ENCODE measurements at places on chromosomes 6 and 20. TPM values are rescaled to one million over a fixed set of nuclear protein-coding genes. Genes with fewer than 3 reads are reported as not detected.
A peak's percentile ranks its signal among the peaks of the same experiment; 100 is the strongest.

Gene KIAA0408
- polyA plus RNA-seq, result 1.1 TPM

Gene SRF
- polyA plus RNA-seq, result 3.3 TPM

Gene SNAP91
- polyA plus RNA-seq, result not detected

- peak; percentile 69 for DNase-seq
Measured at GRCh38 chr6:130775411-130776012, 51.7 kb upstream of the SMLR1 start.

GRCh38 chr6:83429857-83430610, 817 bp downstream of the ME1 start:
- peak; percentile 53 for DNase-seq

DNA sequence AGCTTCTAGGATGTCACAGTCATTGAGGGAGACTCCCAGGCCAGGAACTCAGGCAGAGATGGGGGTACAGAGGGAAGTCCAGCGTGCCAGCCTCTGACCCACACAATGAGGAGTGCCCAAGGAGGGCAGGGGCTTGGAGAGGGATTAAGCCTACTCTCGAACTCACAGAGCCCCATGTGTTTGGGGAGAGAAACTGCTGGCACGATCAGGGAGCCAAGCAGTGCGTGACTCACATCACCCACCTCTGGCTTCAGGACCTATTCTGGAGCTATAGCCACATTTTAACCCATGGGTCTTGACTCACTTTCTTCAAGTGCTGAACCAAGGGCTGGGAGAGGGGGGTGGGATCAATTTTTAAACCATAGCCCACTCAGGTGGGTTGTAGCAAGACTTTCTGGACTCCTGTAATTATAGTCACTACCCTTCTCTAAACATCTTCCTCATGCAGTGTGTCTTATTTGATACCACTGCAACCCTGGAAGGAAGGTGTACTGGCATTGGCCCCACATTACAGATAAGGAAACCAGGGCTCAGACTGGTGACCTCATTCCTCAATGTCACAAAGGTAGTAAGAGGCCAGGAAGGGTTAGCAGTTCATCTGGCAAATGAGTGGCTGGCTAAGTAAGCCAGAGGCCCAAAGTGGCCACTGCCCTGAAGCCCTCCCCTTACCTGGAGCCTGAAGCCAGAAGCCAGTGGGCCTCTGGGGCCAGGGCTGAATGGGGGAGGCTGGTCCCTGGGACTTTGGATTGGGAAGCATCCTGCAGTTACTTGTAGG, 12.0 kb downstream of the FOXP4 start:
- peak; percentile 9 for DNase-seq

- DNase-seq, result peak; percentile 76
Measured at GRCh38 chr20:46688151-46689081, 828 bp downstream of the TP53RK start.

DNA sequence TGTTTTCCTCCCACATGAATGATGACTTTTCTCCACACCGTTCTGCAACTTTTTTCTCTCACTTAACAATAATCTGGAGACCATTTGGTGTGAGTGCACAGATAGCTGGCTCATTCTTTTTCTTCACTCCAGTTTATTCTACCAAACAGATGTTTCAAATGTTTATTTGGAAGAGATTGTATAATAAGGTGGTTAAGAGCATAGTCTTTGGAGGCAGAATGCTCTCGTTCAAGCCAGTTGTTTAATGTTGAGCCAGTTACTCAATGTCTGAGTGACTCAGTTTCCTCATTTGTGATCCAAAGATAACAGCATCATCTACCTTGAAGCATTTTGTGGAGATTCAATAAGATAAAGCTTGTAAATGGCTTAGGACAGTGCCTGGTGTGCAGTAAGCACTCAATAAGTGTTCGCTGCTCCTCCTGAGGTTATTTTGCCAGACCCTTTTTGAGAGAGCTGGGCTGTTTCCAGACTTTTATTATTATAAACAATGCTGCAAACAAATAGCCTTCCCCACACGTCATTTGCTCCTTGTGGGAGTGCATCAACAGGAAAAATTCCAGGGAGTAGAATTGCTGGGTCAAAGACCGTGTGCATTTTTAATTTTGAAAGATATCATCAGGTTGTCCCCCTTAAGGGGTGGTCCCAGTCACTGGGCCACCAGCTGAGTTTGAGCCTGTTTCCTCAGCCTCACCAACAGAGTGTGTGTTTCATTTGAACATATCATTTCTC, 70.6 kb downstream of the VEGFA start:
- peak; percentile 42 for DNase-seq

- no peak for DNase-seq
Measured at GRCh38 chr20:51680067-51680749, 88.0 kb downstream of the ATP9A start.

GRCh38 chr6:129667034-129667433, 42.9 kb downstream of the ARHGAP18 start:
- peak; percentile 36 for DNase-seq

Gene MCHR2
- not detected for polyA plus RNA-seq

Gene ENPP1
- 34.2 TPM for polyA plus RNA-seq

Gene ESR1
- 0.24 TPM for polyA plus RNA-seq

DNA sequence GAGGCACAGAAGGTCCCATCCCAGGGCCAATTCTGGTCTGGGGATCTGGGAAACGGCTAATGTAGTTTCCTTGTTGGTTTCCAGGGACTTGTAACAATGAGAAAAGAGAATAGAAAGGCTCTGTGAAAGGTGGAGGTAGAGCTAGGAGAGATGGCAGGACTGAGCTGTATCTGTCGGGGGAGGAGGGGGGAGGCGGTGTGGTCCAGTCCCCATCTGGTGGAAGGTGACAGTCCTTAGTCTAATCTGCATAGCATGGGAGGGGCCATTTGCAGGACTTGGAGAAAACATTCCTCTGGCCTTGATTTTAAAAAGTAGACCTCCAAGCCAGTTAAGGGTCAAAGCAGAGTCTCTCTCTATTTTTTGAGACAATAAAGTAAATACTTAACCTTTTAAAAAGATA, 137.1 kb downstream of the DNAH8 start:
- DNase-seq, result no peak

- DNase-seq, result no peak
Measured at GRCh38 chr6:106829451-106829850, 145.1 kb downstream of the CD24 start.

DNA sequence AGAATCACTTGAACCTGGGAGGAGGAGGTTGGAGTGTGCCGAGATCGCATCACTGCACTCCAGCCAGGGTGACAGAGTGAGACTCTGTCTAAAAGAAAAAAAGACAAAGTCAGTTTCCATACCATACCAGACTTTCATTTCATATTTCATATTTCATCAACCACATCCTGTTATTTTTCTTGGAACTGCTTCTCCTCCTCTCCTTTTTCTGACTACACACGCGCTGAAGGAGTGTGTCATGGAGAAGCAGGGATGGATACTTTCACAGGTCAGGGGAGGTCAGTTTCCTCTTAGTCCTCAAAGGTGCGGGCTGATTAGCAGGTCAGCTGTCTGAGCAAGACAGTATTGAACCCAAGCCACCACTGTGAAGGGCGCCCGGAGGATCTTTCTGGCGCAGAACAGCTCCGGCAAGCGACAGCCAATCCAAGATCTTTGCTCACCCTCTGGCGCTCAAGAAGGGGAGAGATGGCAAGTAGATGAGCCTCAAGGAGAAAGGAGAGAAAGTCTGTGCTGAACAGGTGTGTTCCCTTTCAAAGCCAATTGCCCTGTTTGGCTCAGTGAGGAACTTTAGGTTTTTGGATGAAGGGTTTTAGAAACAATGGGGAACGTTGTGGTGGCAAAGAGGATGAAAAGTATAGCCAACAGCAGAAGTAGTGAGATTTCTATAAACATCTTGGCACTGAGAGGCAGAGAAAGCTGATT, 18.9 kb upstream of the SYNJ2 start:
- no peak for DNase-seq

- DNase-seq, result peak; percentile 35
Measured at GRCh38 chr6:144613859-144614258, 328.7 kb downstream of the UTRN start.

Gene RRP36
- polyA plus RNA-seq, result 74.3 TPM

DNA sequence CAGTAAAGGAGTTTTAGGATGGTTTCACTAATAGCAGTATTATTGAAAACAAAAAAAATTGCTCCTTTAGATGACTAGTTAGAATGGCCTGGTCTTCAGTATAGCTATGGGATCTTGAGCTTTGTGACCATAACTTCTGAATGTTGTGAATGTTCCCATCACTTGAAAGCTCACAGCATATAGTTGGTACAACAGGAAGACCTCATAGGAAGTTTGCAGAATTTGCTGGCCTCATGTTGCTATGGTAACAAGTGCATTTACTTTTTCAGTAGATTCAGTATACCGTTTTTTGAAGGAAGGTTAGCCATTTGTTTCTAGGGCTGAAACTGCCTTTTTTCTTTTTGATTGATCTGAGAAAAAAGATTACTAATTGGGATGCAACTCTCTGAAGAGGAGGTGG, 8.3 kb downstream of the PHF3 start:
- peak; percentile 26 for DNase-seq

DNA sequence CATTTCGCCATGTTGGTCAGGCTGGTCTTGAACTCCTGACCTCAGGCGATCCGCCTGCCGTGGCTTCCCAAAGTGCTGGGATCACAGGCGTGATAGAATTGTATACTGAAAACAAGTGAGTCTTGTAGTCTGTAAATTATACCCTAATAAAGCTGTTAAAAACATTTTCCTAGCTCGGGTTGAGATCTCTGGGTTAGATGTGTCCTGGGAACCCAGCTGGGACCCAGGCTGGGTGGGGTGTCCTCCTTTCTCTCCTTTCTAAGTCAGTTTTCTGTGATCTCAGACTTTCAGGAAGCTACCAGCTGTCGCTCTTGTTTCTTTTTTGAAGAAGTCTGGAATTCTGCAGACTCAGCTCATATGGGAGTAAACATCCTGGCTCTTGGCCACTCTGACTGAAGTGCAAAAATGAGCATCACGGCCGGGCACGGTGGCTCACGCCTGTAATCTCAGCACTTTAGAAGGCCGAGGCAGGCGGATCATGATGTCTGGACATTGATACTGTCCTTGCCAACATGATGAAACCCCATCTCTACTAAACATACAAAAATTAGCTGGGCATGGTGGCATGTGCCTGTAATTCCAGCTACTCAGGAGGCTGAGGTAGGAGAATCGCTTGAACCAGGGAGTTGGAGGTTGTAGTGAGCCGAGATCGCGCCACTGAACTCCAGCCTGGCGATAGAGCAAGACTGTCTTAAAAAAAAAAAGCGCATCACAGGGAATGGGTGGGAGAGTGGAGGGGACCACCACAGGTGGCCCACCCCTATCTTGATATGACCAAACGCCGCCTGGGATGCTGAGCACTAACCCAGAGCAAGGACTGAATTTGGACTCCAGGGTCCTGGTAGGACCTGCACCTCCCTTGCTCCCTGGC, 9.9 kb upstream of the PCIF1 start:
- peak; percentile 73 for DNase-seq

DNA sequence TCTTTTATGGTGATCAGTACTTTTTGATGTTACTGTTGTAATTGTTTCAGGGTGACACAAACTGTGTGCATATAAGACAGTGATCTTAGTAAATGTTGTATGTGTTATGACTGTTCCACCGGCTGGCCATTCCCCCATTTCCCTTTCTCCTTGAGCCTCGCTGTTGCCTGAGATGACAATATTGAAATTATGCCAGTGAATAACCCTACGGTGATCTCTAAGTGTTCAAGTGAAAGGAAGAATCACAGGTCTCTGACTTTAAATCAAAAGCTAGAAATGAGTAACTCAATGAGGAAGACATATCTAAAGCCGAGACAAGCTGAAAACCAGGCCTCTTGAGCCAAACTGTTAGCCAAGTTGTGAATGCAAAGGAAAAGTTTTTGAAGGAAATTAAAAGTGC, 32.3 kb downstream of the TULP4 start:
- no peak for DNase-seq

DNA sequence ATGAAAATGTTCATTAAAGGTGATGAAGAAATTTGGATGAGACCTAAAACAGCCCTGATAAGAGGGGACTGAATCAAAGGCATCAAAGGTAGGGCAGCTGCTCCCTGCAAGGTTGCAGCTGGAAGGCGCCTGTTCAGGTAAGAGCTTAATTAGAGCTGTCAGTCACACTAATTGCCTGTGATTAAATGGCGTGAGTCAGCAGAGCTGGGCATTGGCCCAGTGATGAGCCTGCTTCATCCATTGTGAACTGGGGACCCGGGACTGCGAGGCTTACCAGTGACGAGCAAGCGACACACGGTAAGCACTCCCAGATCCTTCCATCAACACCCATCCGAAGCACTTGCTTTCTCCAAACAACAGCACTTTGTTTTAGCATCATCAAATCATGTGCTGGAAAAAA, 621.5 kb upstream of the CDH4 start:
- no peak for DNase-seq

GRCh38 chr6:142803495-142804058, 141.4 kb downstream of the HIVEP2 start:
- no peak for DNase-seq

Gene IL22RA2
- not detected for polyA plus RNA-seq

Gene SOX12
- polyA plus RNA-seq, result 2.0 TPM

- DNase-seq, result peak; percentile 71
Measured at GRCh38 chr6:116352515-116353471, 18.0 kb upstream of the DSE start.
